Stimulated activated CD4-positive, alpha-beta T cell treated with anti-CD3 and anti-CD28 coated beads, Interleukin-15, amount 100 ng/mL, for 1 hour (primary cell): ENCODE measurements at places on chromosomes 3 and 15.

GRCh38 chr15:41935566-41936020, 36.8 kb downstream of the EHD4 start:
- DNase-seq: no peak

DNA sequence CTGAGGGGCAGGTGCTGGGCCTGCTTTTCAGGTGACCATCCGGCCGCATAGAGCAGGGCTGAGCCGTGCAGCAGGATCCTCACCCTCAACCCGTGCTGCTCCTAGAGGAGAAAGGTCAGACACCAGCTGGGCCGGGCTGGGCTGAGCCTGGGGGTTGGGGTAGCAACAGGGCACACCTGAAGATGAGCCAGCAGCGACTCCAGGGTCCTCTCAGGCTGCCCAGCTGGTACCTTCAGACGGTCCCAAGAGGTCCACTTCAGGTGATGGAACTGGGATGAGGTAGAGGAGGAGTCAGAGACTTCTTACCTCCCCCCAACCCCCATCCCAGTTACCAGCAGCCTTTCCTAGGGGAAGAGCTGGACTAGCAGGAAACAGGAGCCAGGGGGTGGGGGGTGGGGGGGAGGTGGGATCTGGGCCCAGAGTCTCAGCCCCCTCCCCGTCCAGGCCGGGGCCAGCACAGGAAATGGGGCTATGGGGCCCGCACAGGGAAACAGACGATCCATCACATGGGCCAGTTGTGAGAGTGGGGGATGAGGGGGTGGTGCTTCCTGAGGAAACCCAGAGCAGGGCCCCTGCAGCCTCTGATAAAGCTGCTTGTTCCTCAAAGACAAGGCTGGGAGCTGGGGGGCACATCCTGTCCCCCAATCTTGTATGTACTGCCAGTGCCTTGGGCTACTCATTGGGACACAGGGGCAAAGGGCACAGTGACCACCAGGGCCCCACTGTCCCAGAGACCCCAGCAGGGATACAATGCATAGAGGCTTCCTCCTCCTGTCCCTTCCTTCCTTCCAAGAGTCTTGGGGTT, 3.0 kb downstream of the INKA1 start:
- no peak for DNase-seq

- no peak for DNase-seq
Observed at GRCh38 chr3:134057006-134057653, 27.4 kb upstream of the SLCO2A1 start.

GRCh38 chr15:31336593-31337295, 10.1 kb downstream of the KLF13 start:
- DNase-seq: no peak

DNA sequence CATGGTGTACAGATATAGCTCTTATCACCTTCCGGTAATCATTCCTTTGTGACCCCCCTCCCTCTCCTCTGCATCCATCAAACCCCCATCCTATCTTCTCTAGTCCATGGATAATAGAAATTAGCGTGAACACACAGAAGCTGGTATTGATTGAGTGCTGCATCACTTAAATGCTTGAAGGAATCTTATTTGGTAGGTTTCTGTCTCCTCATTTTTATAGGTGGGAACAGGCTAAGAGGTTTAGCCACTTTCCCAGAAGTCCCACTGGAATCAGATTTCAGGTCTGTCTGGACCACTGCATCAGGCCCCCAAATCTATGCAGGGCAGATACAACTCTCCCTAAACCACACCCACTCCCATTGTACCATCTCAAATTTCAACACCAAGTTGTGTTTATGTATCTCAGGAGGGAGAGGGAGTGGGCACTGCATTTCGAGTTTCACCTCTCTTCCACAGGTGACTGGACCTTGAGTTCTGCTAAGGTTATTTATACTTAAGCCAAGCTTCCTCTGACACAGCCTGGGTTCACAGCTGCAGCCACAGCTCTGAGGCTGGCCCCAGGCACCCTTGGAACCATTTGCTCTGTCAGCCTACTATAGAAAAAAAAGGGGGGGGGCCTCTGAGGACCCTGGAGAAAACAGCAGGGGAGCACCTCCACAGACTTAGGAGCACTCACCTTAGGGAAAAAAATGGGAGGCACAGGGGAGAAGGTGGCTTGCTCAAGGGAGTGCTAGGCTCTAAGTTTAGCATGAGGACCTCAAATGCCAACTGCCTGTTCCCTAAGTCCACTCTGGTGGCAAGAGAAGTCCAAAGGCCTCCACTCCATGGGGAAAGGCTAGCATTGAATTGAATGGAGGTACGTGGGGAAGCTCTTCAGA, 2.1 kb upstream of the NMB start:
- no peak for DNase-seq

DNA sequence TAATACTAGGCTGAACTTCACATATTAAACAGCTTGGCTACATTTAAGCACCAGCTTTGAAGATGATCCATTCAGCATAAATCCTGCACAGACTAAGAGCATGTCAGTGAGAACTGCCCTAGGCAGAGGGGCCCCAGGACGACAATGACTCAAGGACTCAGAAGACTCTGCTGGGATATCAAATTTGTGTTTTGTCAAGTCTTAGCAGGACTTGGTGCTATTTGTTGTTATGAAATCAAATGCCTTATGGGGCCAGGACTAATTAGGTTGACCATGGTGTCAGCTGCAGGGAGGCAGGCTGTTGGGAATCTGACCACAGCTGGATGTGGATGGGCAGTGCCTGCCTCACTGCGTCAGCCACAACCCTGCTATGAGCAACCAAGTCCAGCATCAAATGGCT, 91.8 kb downstream of the RYR3 start:
- DNase-seq: no peak

GRCh38 chr3:64190517-64191515, 34.5 kb downstream of the PRICKLE2 start:
- no peak for DNase-seq

DNA sequence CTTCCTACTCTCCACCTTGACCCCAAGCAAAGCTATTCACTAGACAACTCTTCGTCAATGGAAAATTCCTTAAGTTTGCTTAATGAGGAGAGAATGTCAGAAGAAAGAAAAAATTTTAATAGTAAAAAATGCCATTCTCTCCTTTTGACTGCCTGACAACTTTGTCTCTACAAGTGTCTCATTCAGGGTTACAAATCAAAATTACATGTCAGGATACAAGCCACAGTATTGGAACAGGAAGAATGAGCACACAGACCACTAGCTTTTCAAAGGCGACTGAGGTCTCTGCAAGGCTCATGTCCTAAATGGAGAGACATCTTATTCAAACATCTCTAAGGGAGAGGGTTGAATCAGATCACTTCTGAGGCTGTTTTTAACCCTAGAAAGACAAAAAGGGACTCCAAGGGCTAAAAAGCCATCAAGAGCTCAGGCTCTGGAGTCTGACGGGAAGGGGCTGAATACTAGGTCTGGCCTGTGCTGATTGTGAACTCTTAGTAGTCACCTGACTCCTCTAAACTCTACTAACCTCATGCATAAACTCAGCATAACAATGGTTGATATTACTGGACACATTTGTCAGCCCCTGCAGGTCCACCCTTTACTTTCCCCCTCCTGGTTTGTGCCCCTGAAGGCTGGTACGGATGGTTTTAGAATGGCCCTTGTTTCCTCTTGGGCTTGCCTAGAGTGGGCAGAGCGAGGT, 12.8 kb upstream of the MEIS2 start:
- no peak for DNase-seq

DNA sequence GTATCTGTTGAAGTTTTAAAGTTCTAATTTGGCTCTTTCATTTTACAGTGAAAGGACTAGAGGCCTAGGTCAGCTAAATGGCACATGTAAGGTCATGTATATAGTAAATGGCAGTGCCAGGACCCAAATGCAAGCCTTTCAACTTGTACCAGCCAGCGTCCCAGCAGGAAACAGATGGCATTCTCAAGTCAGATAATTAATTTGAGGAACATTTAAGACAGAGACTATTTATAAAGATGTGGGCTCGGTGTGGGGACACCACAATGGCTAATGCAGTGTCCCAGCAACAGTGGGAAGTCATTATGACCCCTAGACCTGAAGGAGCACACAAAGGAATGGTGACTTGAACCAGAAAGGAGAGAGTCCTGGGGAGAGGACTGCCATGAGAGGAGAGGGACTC, 6.1 kb downstream of the MINDY4B start:
- DNase-seq: no peak

GRCh38 chr15:85354461-85354860, 25.9 kb upstream of the AKAP13 start:
- no peak for DNase-seq

DNA sequence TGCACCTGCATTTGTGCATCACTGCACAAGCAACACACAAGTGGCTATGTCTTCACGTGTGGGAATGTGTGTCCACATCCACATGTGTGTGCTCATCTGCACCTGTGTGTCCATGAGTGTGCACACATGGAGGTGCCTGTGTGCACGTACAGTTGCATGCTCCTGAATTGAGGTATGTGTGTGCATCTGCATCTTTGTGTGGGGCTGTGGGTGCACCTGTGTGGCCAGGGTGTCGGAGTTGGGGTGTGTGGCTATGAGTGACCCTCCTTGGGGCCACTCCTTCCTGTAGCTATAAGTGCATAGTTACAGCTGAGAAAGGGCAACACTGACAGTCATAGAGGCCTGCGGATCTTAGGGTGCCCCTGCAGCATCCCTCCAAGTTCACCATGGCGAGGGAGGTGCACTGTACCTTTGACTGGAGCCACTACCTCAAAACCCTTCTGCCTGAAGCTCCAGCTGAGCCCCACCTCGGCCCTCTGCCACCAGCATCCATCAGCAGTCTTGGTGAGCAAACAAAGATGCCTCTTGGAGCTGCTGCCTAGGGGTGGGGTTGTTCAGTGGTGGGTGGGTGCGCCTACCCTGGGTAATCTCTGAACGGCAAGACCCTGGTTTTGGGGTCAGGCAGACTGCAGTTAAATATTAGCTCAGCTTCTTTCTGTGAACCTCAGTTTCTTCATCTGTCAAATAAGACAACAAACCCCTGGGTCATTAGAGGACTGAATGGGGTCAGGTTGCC, 5.2 kb upstream of the HHATL start:
- DNase-seq: no peak

DNA sequence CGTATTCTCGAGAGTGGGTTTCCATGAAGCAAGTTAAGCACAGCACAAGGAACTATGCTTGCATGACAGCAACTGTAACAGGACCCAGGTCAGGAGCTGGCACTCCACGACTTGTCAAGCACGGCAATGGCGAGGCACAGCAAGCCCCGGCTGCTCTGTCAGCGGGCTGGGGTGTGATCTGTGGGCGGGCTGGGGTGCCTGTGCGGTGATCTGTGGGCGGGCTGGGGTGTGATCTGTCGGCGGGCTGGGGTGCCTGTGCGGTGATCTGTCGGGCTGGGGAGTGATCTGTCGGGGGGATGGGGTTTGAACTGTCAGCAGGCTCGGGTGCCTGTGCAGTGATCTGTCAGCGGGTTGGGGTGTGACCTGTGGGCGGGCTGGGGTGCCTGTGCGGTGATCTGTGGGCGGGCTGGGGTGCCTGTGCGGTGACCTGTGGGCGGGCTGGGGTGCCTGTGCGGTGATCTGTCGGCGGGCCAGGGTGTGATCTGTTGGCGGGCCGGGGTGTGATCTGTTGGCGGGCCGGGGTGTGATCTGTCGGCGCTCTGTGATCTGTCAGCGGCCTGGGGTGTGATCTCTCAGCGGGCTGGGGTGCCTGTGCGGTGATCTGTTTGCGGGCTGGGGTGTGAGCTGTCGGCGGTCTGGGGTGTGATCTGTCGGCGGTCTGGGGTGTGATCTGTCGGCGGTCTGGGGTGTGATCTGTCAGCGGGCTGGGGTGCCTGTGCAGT, 205.7 kb downstream of the XXYLT1 start:
- no peak for DNase-seq

DNA sequence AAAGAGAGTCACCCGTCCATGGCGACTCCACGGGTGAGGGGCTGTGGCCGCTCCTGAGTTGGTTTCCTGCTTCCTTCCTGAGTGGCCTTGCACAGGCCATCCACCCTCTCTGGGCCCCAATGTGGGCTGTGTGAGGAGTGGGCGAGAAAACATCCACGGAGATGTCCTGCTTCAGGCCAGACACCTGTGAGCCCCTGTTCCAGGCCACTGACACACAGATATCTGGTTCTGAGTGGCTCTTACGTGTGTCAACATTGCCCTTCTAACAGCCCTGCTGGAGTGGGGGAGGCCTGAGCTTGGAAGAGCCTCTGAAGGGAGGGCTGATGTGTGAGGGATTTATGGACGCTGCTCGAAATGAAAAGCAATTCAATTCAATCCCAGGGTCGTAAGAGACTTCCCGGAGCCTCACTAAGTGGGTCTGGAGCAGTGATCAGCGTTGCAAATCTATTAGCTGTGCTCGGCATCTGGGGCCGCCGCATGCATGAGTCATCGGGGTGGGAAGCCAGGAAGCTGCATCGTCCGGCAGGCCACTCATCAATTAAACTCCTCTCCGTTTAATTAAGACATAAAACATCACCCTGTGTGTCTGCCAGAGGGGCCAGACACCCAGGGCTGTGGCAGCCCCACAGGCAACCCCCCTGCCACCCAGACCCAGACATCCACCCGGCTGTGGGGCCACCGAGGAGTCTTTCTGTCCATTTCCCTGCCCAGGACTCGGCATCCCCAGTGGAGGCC, 20.0 kb upstream of the PRR23E start:
- DNase-seq: no peak

DNA sequence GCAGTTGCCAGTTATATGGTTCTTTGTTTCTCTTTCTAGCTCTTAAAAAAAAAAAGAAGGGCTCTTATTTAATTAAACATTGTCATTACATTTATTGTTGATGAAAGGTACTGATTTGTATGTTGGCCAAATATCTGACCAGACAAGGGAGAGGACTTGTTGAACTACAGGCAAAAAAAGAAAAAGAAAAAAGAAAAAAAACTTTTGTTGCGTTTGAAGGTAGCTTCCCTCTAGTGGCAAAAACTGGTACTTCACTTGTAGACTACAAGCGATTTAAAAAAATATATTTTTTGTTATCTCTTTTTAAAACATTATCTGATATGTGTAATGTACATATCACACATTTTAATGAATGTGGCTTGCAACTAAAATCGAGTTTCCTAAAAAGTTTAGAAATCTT, 280.6 kb downstream of the ROBO2 start:
- DNase-seq: no peak

GRCh38 chr3:152317956-152318355, 49.2 kb downstream of the MBNL1 start:
- no peak for DNase-seq

- DNase-seq: no peak
Observed at GRCh38 chr15:77692614-77693013, 59.9 kb upstream of the LINGO1 start.

- no peak for DNase-seq
Observed at GRCh38 chr3:108603691-108604090, 14.2 kb downstream of the DZIP3 start.

DNA sequence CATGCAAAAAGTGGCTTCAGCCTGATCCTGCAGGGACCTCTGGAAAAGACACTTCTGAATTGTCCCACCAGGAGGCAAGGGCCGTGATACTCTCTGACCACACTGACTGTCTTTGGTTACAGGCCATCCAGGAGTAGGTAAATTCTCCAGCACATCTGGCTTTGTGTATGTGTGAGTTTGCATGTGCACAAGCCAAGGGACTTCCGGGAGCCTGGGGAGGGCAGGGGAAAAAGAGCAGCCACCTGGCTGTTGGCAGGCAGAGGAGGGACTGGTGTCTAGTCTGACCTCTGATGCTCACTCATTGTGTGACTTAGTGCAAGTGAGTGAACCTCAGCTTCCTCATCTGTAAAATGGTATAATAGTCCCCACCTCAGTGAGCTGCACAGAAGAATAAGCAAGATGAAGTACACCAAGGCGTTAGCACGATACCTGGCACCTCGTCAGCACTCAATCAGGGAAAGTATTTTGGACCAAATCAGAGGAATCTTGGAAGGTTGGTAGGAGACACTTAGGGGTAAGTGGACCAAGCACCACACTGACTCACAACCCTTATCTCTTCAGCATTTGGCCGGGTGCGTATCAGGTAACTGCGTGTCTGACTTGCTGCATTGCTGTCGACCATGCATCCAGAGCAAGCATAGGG, 19.1 kb downstream of the KLHL6 start:
- no peak for DNase-seq
